Suppressor macrophage treated with lipopolysaccharide for 1 hour (primary cell): ENCODE measurements at places on chromosomes 5 and 9.
A peak's percentile ranks its signal among the peaks of the same experiment; 100 is the strongest.

- no peak for DNase-seq
Measured at GRCh38 chr5:132734687-132735086, 2.7 kb downstream of the KIF3A start.

- DNase-seq = no peak
Measured at GRCh38 chr5:115602591-115603125, 379 bp upstream of the TICAM2 start.

DNA sequence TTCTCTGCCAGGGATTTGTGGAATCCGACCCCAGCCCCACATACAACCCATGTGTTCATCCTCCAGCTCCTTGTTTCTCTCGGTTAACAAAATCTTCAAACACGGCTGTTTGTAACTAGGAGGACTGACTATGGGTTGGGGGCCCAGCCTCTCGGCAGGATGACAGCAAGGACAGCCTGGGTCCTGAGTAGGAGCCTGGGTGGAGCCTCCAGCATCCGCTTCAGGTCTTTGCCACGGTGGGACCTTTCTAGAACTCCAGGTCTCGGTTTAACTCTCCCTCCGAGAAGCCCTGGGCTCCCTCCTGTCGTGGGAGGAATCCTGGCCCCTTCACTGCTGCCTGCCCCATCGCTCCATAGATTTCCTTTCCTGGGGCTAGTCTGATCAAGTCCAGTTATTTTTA lies 248.5 kb downstream of the PBX3 start:
- no peak for DNase-seq

DNA sequence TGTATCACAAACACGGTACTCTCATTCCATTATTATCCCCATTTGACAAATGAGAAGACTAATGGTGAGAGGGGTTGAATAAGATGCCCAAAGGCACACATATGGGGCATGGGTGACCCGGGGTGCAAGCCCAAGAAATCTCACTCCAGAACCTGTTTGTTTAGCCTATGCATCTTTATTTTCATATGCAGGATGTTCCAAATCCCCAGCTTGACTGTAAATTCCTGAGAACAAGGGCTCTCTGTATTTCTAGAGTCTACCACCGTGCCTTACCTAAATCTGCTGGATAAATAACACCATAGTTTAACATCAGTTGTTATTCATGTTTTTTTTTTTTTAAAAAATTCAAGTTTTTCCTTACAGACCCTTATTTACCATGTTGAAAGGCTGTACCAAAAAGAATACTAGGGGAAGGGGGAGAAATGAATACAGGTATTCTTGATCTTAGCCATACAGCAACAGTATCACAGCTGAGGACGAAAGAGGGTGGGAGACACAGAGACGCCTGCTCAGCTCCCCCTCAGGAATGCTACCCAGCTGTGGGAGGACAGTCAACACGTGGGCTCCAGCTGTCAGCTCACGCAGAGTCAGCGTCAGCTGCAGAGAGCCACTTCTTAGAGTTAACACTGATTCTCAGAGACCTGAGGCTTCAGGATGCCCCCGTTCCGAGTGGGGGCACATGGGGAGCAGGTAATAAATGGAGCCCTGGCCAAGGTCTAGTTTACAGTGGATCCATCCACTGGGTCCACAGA lies 86.6 kb downstream of the MED27 start:
- DNase-seq = no peak

DNA sequence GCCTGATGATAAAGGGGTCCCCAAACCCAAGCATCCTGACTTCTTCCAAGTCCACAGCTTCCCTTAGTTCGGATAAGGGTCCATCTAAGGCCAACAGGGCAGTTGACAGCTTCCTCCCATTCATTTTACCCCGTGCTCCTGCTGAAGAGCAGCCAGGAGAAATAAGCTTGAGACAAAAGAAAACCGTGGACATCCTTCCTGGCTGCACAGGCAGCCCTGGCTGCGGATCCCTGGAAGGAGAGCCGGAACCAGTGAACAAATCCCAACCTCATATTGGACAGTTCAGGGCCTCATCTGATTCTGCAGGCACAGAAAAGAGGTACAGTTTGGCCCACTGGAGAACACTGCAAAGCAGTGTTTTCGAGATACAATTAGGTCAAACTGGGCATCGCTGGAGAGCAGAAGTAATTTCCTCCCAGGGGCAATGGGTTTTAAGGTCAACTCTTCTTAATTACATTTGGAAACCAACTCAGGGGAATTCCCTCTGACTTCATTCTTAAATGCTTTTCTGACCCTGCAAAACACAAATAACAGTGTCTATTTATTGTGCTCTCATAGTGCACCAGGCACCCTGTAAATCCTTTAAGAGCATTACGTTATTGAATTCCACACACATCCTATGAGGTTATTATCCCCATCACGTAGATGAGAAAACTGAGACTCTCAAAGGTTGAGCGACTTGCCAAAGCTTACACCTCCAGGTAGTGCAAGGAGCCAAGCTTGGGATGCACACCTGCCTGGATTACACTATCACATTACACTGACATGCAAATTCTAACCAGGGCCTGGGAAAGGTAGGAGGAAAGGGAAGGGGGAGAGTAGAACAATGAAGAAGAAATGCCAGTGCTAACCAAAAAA lies 21.2 kb downstream of the ADAM19 start:
- DNase-seq = peak; percentile 25

- DNase-seq = peak; percentile 47
Measured at GRCh38 chr5:149485655-149486615, 65.3 kb downstream of the CSNK1A1 start.

DNA sequence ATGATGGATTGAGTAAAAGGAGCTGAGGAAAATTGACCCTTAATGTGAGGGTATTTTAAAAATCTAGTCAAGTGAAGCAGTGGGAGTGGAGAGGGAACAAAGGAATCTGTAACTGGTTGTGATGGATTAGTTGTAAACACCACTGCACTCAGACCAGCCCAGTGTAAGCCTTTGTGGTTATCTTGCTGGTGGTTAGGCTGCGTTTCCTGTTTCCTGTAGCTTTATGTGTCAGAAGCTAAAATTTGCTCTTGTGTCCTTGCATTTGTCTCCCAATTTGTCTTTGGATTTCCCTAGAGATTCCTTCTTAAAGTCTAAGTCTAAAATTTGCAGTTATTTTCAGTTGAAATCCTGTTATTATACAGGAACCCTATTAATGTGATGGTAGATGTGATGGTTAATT lies 6.3 kb downstream of the IFNA21 start:
- peak; percentile 50 for DNase-seq

DNA sequence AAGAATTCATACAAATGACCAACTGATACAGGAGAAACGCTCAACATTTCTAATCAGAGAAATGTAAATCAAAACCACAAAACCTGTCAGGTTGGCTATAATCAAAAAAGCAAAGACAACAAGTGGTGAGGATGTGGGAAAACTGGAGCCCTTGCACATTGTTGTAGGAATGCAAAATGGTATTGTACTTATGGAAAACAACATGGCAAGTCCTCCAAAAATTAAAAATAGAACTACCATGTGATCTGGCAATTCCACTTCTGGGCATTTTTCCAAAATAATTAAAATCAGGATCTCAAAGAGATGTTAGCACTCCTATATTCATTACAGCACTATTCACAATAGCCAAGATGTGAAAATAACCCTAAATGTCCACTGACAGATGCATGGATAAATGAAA lies 76.1 kb downstream of the FNIP1 start:
- DNase-seq = no peak

DNA sequence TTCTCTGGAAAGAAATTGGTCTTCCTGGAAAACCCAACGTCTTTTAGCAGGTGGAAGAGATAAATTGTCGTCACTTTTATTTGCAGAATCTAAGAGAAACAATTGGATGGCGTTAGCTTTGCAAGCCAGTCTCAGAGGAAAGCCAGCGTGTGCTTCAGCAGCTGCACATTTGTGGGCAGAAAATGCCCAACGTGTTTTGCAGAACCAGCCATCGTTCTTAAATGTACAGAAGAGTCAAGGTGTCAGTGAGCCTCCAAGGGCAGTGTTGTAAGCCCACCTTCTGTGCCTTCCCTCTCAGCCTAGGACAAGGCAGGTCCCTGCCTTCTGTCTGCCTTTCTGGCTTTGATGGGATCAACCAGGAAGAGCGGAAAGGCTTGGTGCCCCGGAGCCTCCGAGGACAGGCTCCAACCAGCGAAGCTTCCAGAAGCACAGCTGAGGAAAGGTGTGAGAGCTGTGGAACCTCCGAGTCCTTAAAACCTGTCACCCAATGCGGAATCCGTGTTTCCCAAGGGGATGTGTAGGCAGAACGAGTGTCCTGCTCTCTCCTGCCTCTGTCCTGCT lies 116.0 kb upstream of the IRX2 start:
- no peak for DNase-seq

- no peak for DNase-seq
Measured at GRCh38 chr5:66870708-66871107, 274.5 kb downstream of the MAST4 start.

DNA sequence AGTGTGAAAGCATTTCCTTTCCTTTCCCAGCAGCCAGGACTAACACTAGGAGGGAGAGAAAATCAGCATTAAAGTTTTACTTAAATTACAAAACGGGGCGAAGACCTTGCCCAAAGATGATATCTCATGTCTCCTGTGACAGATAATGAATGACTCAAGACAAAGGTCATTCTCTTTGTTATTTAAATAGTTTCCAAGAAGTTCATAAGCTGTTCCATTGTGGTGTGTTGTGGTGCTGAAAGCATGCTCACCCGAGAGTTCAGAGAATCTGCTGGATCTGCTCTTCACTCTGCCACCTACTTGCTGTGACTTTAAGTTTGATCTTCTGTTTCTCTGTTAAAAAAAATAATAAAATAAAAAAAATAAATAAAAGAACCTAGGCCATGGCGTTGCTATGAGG lies 265.9 kb upstream of the NR4A3 start:
- DNase-seq = no peak

GRCh38 chr5:87210076-87210475 lies 57.6 kb upstream of the RASA1 start:
- DNase-seq = no peak

DNA sequence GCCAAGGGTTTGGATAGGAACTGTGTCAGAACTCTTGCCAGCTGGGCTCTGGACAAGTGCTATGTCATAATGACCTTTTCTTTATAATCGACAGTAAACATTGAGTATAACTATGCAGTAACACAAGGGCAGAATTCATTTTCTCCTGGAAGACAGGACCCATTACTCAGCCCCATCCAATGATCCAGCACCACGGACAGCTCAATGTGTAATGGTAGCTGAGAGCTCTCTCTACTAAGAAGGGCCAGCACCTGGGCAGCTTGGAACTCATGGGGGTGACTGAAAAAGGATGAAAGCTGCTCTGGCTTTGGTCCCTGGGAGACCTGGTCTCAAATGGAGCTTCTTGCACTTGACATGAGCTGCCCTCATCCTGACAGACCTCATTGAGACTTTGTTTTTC lies 347.8 kb downstream of the TRIM32 start:
- DNase-seq = peak; percentile 2

GRCh38 chr9:79014929-79015699 lies 556.7 kb upstream of the TLE4 start:
- DNase-seq = no peak

- no peak for DNase-seq
Measured at GRCh38 chr5:131256507-131256823, 7.4 kb upstream of the CDC42SE2 start.

DNA sequence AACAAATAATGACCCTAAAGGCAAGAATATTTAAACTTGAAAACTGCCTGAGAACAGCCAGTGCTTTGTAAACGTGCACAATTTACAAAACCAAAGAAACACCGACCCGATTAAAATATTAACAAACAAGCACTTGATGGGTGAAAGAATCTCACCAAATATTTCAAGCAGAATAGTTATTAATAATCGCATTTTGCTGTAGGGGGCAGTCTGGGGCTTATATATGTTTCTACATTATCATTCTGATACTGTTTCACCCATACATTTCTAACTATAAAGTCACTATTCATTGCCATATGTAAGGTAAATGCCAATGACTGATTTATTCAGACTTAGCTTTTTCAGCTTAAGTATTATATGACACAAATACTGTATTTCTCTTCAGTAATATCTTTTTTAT lies 37.7 kb downstream of the UBAP2 start:
- peak; percentile 38 for DNase-seq

DNA sequence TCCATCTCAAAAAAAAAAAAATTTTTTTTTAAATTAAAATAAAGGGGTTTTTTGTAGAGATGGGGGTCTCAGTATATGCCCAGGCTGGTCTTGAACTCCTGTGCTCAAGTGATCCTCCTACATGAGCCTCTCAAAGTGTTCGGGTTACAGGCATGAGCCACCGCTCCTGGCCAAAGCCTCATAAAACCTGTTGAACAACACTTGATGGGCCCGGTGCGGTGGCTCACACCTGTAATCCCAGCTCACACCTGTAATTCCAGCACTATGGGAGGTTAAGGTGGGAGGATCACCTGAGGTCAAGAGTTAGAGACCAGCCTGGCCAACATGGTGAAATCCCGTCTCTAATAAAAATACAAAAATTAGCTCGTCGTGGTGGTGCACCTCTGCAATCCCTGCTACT lies 7.7 kb upstream of the NPM1 start:
- DNase-seq = no peak

DNA sequence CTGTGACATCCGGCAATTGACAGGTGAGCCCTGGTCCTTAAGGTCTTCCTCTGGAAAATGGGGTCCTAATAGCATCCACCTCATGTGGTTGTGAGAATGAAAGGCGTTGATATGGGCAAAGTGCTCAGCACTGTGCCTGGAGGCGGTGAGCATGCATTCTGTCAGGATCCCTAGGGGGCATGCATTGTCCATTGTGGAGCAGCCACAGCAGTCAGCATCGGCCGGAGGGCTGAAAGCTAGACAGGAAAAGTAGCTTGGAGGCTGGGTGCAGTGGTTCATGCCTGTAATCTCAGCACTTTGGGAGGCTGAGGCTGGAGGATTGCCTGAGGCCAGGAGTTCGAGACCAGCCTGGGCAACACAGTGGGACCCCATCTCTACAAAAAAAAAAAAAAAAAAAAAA lies 122.2 kb downstream of the LHX2 start:
- DNase-seq = peak; percentile 73

DNA sequence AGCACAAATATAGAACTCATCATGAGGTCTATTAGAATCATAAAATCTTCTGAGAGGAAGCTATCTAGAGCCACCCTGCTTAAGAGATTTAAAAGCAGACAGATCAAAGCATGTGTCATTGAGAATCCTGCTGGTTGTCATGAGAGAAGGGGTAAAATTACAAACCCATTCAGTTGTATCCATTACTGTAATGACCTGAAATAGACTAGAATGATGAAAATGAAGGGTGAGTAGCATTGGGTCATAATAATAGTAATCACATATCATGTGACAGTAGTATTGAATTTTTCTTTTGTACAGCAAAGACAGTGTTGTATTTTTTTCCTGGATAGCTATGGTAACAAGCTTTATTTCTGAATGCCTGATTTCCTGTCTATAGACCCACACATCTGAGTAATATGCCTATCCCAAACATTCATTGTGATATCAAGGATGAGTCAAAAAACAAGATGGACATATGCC lies 149.0 kb downstream of the PDE4D start:
- DNase-seq = no peak

DNA sequence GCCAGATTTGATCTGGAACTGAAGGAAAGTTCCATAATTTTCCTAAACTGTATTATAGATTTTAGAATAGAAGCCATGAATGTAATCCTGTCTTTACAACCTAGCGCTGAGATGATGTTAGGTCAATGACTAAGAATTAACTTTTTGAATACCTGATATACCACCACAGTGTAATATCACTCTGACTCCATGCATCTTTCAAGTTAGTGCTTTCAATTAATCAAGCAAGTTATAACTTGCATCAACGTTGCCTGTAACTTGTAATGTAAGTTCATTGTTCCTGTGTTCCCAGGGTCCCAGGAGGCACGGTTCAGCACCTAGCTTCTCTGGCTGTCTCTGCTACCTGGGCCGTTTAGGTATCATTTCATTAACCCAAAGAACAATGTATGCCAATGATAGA lies 139.3 kb downstream of the CSNK1G3 start:
- no peak for DNase-seq

- no peak for DNase-seq
Measured at GRCh38 chr9:125075997-125076396, 67.3 kb downstream of the SCAI start.
